ENCODE measurements at places on chromosomes 2 and 18.

DNA sequence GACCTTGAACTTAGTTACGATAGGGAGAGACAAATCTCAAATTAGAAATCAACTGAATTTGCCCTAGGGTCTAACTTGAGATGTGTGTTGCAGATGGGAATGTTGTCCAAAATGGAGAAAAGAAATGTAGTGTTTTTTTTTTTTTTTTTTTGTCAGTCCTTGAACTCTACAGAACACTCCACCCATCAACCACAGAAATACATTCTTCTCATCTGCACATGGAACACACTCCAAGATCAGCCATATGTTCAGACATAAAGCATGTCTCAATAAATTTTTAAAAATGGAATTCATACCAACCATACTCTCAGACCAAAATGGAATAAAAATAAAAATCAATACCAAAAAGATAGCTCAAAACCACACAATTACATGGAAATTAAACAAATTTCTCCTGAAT is 526.5 kb downstream of the FBXO15 start:
- no peak for DNase-seq

DNA sequence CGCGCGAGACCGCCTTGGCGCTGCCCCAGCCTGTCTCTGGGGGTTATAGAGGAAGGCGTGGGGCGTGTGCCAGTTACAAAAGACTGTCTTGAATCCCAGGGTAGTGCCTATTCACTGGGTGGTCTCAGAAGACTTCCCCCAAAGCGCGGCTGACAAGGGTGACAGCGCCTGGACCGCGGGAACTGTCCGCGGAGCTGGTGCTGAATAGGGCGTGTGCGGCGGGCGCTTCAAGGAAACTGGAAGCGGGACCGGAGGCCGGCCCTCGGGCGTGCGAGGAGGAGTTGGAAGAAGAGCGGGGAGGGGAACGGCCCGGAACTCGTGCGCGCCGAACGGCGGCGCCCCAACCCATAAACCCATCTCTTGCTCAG is 2.3 kb downstream of the EGR4 start:
- DNase-seq, result no peak

DNA sequence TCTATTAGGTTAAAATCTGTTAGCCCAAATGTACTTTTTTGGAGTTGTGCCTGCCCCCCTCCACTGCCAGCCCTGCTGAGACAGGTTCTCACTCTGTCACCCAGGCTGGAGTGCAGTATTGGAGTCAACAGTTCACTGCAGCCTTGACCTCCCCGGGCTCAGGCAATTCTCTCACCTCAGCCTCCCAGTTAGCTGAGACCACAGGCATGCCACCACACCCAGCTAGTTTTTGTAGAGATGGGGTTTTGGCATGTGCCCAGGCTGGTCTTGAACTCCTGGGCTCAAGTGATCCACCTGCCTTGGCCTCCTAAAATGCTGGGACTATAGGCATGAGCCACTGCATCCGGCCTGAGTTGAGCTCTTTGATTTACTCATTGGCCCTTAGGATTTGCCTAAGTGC is 110.7 kb downstream of the ICA1L start:
- no peak for DNase-seq

- DNase-seq, result no peak
Measured at GRCh38 chr2:1770566-1771380, 26.5 kb upstream of the PXDN start.

DNA sequence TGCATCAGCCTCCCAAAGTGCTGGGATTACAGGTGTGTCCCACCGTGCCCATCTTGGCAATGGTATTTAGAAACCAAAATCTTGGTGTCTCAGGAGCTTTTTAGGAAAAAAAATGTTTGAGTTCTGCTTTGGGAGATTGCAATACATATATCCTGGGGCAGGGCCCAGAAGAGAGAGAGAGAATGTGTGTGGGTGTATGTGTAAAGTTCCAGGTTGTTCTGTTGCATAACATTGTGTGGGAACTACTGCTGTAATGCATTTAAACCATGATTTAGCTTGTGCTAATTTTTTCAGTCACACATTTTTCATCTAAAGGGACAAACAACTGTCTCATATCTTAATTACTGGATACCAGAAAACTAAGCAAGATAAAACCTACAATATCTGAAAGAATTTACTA is 70.8 kb upstream of the NABP1 start:
- DNase-seq, result no peak

GRCh38 chr2:27875089-27875881 is 14.9 kb downstream of the RBKS start:
- DNase-seq, result no peak

All from GM04503 (cell line).